ENCODE measurements at places on chromosomes 7 and 10.

GRCh38 chr10:50604049-50604640 lies 19.6 kb downstream of the SGMS1 start:
- DNase-seq, result no peak

DNA sequence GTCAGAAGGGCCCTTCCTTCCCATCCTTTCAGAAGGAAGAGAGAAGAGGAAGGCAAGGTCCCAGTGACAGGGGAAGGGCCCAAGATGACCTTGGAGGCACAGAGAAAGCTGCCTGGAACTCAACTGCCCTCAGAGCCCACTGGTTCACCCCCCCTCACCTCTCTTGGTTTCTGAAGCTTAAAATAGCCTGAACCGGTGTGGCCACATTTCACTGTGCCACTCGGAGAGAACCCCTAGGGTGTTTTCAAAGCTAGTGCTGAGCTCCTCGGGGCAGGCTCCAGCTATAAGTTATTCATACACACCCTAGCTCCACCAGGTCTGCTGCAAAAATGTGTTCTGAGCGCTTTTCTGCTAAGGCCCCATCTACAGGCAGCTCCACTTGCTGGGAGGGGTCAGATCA lies 60.9 kb upstream of the ADRB1 start:
- no peak for DNase-seq

- DNase-seq, result no peak
Measured at GRCh38 chr10:63769367-63769766, 248.2 kb downstream of the REEP3 start.

GRCh38 chr10:72625276-72625607 lies 637 bp downstream of the MICU1 start:
- no peak for DNase-seq

- DNase-seq, result no peak
Measured at GRCh38 chr10:30155401-30155800, 96.0 kb upstream of the JCAD start.
